LHCN-M2 (cell line): ENCODE measurements at places on chromosomes 11 and 22. TPM values are rescaled to one million over a fixed set of nuclear protein-coding genes. Genes with fewer than 3 reads are reported as not detected.

The SHISAL1 gene
- total RNA-seq, result 0.29 and 1.3 TPM in 2 replicates

The GPR83 gene
- not detected in 2 replicates for total RNA-seq

The SCGB1A1 gene
- total RNA-seq, result not detected in 2 replicates

The NOX4 gene
- 2.2 TPM in 1 of 2 replicates, not detected in the other for total RNA-seq

The CRYAB gene
- total RNA-seq, result 69.9 and 70.6 TPM in 2 replicates

The SCGB1C1 gene
- not detected in 2 replicates for total RNA-seq

The OR8A1 gene
- total RNA-seq, result not detected in 2 replicates

The TH gene
- not detected in 2 replicates for total RNA-seq

The PAAF1 gene
- total RNA-seq, result 10.0 and 11.7 TPM in 2 replicates

The NCR3LG1 gene
- 2.0 TPM in 2 replicates for total RNA-seq

The FAM76B gene
- total RNA-seq, result 16.4 and 22.0 TPM in 2 replicates

The LYVE1 gene
- 0.06 TPM in 1 of 2 replicates, not detected in the other for total RNA-seq

The GRM5 gene
- total RNA-seq, result not detected in 2 replicates

The NRXN2 gene
- total RNA-seq, result 34.0 and 50.4 TPM in 2 replicates

The AMOTL1 gene
- 30.2 and 39.8 TPM in 2 replicates for total RNA-seq

The UBQLN3 gene
- not detected in 2 replicates for total RNA-seq
